ENCODE measurements at places on chromosomes 13 and 19.
A peak's percentile ranks its signal among the peaks of the same experiment; 100 is the strongest.

- peak; percentile 90 for DNase-seq
Measured at GRCh38 chr19:1855040-1855827, 7.0 kb upstream of the REXO1 start.

DNA sequence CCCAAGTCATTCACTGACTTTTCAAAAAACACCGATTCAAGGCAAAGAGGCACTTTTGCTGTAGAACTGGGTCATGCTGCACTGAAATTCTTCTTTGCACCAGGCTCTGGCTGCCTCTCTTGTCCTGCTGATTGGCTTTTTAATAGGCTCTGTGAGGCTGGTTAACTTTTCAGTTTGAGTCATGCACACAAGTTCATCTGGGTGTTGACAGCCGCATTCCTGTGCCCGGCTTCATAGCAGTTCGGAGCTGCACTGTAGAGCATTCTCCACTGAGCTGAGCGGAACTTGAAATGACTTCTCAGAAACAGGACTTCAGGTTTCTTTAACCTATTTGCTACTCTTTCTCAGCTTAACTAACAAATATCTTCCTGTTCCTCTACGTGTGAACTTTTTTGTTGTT, 978.3 kb downstream of the UQCRFS1 start:
- no peak for DNase-seq

- peak; percentile 98 for DNase-seq
Measured at GRCh38 chr13:42894765-42895243, 97.2 kb downstream of the EPSTI1 start.

- DNase-seq: peak; percentile 77
Measured at GRCh38 chr13:52925775-52926285, 77.4 kb upstream of the PCDH8 start.

GRCh38 chr13:29543230-29544215, 52.0 kb downstream of the SLC7A1 start:
- no peak for DNase-seq

DNA sequence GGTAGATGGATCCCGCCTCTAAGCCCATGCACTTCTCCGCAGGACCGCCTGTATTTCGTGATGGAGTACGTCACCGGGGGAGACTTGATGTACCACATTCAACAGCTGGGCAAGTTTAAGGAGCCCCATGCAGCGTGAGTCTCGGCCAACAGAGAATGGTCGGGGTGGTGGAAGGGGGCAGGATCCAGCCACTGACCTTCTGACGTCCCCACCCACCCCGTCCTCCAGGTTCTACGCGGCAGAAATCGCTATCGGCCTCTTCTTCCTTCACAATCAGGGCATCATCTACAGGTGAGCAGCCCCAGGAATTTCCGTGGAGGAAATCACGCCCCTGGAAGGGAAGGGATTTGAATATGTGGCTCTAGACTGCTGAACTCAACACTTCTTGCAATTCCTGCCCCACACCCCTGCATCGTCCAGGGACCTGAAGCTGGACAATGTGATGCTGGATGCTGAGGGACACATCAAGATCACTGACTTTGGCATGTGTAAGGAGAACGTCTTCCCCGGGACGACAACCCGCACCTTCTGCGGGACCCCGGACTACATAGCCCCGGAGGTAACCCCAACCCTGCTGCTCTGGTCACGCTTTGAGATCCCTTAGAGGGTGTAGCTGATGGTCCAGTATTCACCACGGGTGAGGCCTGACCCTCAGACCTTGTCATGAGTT, 8.8 kb upstream of the CACNG7 start:
- DNase-seq: no peak

All from muscle of leg (tissue), 16 donors.